ENCODE measurements at places on chromosomes 7 and 10.

GRCh38 chr10:6766131-6766801 is 186.2 kb upstream of the PRKCQ start:
- DNase-seq: no peak

- no peak for DNase-seq
Measured at GRCh38 chr7:99693100-99693426, 13.3 kb upstream of the CYP3A5 start.

DNA sequence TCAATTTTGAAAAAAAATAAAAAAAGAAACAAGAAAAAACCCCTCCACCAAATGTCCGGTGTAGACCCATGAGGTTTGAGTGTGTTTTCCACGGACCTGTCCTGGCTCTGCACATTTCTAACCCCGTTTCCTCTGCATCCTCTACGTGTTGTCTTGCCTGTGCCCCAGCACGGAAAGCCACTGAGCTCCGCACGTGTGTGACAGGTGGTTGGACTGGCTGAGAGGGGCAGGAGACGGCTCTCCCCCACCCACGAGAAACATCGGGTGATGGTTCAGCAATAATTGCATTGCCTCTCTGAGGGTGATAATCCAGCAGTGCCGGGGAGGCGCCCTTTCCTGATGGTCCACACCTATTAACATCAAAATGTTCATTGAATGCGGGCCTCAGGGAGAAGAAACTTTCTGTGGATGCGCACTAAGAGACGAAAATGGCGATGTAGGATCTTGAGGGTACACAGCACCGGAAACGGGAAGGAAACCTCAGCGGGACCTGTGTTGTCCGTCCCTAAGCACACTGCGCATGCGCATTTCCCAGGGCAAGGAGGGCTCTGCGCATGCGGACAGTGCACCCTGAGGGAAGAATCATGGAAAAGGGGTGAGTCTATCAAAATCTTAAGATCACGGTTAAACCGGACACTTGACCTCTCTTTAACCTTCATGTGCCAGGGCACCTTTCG is 470.1 kb upstream of the ADARB2 start:
- DNase-seq: no peak

- no peak for DNase-seq
Measured at GRCh38 chr10:97659589-97659988, 19.1 kb downstream of the PI4K2A start.

DNA sequence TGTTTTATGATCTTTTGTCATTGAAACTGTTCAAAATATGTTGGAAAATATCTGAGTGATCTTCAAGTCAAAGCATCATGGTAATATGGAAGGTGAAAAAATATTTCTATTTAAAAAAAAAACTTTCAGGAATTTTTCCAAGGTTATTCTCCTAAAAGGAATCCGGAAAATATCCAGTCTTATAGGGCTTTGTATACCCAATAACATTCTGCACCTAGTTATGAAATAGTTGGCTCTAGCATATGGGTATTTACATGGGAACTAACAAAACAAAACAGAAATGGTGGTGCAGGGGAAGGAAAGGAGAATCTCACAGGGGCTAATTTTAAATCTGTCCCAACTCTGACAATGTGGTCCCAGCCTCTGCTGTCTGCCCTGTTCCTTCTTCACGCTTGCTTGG is 167.1 kb upstream of the RHEB start:
- no peak for DNase-seq

DNA sequence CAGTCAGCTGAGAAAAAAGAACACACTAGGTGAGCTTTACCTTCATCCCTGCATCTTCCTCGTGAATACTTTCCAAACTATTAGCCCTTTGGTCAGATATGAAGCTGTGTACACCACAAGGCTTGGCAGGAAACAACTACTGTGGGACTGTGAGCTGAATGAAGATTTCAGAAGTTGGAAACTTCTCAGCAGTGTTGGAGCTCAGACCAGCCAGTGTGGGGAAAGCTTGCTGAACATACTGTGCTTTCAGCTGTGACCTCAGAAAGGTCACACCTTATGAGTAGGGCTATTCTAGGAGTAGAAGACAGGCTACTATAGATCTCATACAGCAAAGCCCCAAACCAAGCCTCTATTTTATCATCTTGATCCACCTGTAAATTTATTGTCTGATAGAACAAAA is 123.6 kb downstream of the EXOC4 start:
- DNase-seq: no peak

GRCh38 chr7:113657603-113658002 is 261.2 kb downstream of the PPP1R3A start:
- DNase-seq: no peak

DNA sequence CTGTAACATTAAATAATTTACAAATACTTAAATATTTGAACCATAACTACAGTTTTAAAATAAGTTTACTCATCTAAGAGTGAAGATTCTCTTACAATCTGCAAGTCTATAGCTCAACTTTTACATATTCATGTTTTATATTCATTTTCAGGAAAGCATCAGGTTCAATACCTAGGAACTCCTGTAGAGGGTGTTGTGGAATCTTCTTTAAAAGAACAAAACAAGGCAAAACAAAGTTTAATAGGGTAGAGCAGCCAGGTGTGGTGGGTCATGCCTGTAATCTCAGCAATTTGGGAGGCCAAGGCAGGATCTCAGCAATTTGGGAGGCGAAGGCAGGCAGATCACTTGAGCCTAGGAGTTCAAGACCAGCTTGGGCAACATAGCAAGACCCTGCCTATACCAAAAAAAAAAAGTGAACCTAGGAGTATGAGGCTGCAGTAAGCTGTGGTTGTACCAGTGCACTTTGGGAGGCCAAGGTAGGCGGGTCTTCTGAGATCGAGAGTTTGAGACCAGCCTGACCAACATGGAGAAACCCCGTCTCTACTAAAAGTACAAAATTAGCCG is 45.1 kb downstream of the ST8SIA6 start:
- DNase-seq: no peak
